Activated CD8-positive, alpha-beta memory T cell treated with anti-CD3 and anti-CD28 coated beads, Interleukin-2, amount 10 ng/mL, durations not matched to agents 7 days and 5 days (primary cell): ENCODE measurements at places on chromosomes 5 and 9. TPM values are rescaled to one million over a fixed set of nuclear protein-coding genes. Genes with fewer than 3 reads are reported as not detected.

The TRIM41 gene
- total RNA-seq, result 40.7 TPM

DNA sequence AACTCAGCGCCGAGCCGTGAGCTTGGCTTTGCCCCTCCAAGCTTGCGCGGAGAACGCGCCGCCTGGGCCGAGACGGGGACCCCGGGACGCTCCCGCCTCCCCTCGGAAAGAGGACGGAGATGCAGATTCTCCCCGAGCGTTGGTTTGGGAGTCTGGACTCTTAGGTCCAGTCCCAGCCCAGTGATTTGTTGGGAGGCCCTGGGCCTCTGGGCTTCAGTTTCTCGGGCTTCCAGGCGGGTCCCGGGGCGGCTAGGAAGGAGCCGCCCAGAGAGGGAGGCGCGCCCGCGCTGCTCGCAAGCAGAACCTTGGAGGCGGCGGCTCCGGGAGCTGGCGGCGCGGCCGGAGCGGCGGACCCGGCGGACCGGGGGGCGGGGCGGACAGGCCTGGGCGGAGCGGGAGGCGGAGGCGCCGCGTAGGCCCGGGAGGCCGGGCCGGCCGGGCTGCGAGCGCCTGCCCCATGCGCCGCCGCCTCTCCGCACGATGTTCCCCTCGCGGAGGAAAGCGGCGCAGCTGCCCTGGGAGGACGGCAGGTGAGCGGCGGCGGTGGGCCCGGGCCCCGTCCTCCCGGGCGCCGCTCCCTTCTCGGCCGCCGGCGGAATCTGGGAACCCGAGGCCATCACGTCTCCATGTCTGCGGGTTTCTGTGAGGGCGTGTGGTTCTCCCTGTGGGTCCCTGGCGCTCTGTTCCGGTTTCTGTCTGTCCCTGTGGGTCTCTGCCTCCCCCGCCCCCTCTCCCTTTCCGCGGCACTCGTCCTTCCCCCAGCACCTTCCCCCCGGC lies at the start of gene B4GALT7:
Gene B4GALT7, plus strand, starts transcription at position 402 of the 777 bp plus-strand sequence. Its CDS starts 79 bp downstream, at position 481.
- no peaks in the 10 kb centered on the region for H3K27me3 ChIP-seq
- peak within 1 kb of the TSS; percentile 83 for H3K27ac ChIP-seq
- H3K4me1 ChIP-seq, result peaks cover 33% of the 10 kb centered on the region

DNA sequence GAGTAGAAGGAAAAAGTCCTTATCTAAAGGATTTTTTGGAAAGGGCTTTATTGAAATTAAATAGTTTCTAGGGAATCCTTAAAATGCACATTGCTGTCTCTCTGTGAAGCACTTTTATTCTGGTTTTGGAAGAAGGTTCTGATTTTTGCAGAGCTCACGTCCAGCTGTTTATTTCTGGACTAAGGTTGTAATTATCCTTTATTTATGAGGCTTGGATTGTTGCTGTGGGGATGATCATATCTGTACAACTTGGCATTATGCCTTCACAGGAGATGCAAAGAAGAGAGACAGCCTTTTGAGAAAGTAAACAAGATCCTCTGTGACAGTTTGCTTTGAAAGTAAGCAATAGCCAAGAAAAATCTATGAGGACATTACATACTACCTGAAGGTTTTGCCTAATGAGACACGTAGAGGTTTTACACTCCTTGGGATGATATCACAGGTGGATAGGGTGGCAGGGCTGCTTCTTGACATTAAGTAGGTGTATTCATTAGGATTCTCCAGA lies 14.6 kb downstream of the SMARCA2 start:
- no peak overlapping the region for H3K27ac ChIP-seq
- peaks cover 58% of the 10 kb centered on the region for H3K4me1 ChIP-seq
- no peak overlapping the region for H3K4me3 ChIP-seq
- DNase-seq, result no peak
- no peaks in the 10 kb centered on the region for H3K27me3 ChIP-seq
- peaks cover 58% of the 10 kb centered on the region for H3K36me3 ChIP-seq

DNA sequence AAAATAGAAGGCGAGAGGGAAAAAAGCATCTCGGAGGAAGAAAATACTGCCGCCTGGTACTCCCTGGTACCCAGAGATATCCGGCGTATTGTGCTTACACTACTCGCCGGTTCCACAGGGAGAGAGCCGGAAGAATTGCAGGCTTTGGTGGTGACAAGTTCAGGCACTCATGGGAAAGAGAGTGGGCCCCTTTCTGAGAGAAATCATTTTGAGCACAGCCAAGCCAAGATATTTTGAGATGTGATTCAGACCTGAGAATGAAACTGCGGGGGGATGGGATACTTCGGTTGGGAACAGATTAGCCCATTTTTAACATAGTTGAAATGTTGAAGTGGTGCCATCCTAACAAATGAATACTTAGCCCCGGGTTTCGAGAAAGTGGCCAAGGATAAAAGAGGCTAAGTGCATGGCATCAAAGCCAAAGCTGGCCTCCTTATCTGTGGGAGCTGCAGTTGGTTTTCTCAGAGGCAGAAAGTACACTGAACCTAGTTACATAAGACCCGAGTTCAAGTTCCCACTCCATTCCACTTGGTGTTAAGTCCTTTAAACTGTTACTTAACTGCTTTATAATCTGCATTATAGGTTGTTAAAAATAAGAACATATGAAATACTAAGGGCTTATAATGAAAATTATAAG lies 62.7 kb downstream of the SLC1A3 start:
- no peak overlapping the region for H3K4me3 ChIP-seq
- no peak for DNase-seq
- H3K36me3 ChIP-seq, result no peaks in the 10 kb centered on the region
- no peaks in the 10 kb centered on the region for H3K4me1 ChIP-seq
- H3K27me3 ChIP-seq, result peaks cover 16% of the 10 kb centered on the region

The SPINK4 gene
- total RNA-seq, result not detected

The ZNF618 gene
- 0.79 TPM for total RNA-seq

DNA sequence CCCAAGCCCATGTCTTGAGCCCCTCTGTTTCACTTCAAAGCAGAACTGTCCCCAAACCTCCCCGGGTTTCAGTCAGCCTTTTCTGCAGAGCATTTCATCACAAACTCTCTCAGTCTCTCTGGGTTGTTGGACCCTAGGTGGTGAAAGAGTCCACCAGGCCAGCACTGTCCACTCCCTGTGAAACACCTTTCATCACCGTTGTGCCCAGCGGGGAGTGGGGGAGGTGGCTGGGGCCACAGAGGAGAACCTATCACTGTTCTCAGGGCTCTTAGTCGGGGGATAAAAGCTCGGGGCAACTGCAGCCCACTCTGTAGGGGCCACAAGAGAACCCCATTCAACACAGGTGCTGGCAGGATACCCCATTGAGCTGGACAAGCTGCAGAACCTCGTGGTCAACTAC lies 5.4 kb upstream of the RABL6 start:
- H3K4me1 ChIP-seq, result peaks cover 32% of the 10 kb centered on the region
- no peak overlapping the region for H3K27ac ChIP-seq
- no peak for DNase-seq

GRCh38 chr5:125257057-125257972 lies 510.9 kb upstream of the ZNF608 start:
- H3K4me3 ChIP-seq, result no peak overlapping the region
- H3K4me1 ChIP-seq, result no peaks in the 10 kb centered on the region
- no peaks in the 10 kb centered on the region for H3K36me3 ChIP-seq
- no peaks in the 10 kb centered on the region for H3K27me3 ChIP-seq
- no peak overlapping the region for H3K27ac ChIP-seq
- no peak for DNase-seq

The PCDHA9 gene
- total RNA-seq, result not detected

- H3K4me1 ChIP-seq, result no peaks in the 10 kb centered on the region
- no peak for DNase-seq
- no peak overlapping the region for H3K27ac ChIP-seq
- no peak overlapping the region for H3K4me3 ChIP-seq
- no peaks in the 10 kb centered on the region for H3K27me3 ChIP-seq
Observed at GRCh38 chr5:16970826-16971225, 34.7 kb upstream of the MYO10 start.

- peak within 1 kb of the TSS; percentile 68 for H3K4me3 ChIP-seq
- DNase-seq, result peak; percentile 63
Observed at GRCh38 chr5:134113902-134114875, at the start of gene TCF7. TSS of gene TCF7 (plus strand) at chr5:134114681. CDS start at chr5:134114907, 226 bp downstream.

- peak overlapping the region; percentile 6 for H3K4me3 ChIP-seq
- H3K27ac ChIP-seq, result peak overlapping the region; percentile 67
- peaks cover 48% of the 10 kb centered on the region for H3K4me1 ChIP-seq
- H3K27me3 ChIP-seq, result peaks cover 36% of the 10 kb centered on the region
- DNase-seq, result peak; percentile 70
Observed at GRCh38 chr9:22079873-22080341, 70.8 kb upstream of the CDKN2B start.

The PDE6A gene
- total RNA-seq, result not detected

DNA sequence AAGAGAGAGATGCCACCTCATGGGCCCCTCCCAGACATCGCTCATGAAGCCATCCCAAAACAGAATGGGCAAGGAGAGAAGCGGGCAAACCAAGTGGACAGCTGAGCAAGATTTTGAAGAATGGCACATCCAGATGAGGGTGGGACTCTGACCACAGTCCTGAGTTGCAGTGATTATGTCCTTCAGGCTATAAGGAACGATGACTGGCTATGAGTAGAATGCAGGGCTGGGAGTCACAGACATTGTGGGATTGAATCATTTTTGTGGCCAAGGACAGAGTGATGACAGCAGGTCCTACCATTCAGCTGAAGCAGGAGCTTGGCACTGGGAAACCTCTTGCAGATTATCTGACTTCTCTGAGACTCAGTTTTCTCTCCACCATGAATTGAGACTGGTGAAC lies 245.7 kb upstream of the SLC30A5 start:
- H3K27ac ChIP-seq, result no peak overlapping the region
- no peaks in the 10 kb centered on the region for H3K36me3 ChIP-seq
- no peaks in the 10 kb centered on the region for H3K27me3 ChIP-seq
- H3K4me3 ChIP-seq, result no peak overlapping the region
- DNase-seq, result no peak

The SHISAL2B gene
- total RNA-seq, result not detected

The TEX48 gene
- total RNA-seq, result 0.73 TPM

DNA sequence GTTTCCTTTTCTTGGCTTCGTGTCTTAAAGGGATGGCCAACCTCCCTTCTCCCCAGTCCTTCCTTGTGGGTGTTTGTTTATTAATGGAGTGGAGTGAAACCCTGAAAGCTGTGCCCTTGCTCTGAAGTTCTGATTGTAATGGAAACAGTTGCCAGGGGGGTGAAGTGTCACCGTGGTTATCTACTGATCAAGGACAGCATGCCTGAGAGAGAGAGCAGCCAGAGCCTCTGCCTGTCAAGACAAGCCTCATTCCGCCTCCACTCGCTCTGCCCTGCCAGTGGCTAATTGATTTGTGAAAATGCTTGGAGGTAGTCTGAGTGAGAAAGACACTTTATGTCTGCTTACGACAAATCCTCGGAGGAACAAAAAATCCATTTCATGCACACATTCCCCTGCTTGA lies 143.7 kb upstream of the SLC30A5 start:
- DNase-seq, result no peak
- H3K4me3 ChIP-seq, result no peak overlapping the region
- peaks cover 5% of the 10 kb centered on the region for H3K27me3 ChIP-seq

The TIMD4 gene
- total RNA-seq, result 4.6 TPM

DNA sequence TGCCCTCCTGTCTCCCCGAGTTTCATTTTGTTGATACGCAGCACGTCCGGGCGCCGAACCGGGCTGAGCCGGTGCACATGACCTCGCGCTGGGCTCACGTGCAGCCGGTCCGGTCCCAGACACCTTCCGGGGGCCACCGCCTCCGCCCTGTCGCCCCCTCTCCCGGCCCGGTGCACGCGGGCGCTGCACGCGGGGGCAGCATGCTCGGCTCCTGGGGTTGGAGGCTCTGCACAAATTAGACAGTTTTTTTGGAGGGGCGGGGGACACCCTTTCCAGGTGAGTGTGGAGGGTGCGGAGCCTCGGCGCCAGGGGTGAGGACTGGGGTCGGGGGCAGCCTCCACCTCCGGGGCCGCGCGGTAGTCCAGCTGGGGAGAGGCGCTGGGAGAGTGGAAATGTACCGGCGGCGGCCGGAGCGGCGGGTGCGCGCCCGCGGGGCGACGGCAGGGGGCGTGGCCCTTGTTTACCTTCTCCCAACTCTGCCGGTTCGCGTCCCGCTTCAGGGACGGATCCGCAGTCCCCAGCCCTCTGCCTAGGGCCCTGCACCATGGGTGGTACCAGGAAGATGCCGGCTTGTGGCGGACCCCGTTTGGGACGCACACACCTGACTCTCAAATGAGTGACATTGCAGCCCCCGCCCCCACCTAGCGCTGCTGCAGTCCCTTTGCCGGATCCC lies 1.1 kb downstream of the JADE2 start:
- peak overlapping the region; percentile 83 for H3K27ac ChIP-seq
- H3K4me1 ChIP-seq, result peaks cover 32% of the 10 kb centered on the region
- H3K4me3 ChIP-seq, result peak overlapping the region; percentile 99
- peak; percentile 84 for DNase-seq
- peaks cover 3% of the 10 kb centered on the region for H3K27me3 ChIP-seq

The FANCC gene
- 18.4 TPM for total RNA-seq

DNA sequence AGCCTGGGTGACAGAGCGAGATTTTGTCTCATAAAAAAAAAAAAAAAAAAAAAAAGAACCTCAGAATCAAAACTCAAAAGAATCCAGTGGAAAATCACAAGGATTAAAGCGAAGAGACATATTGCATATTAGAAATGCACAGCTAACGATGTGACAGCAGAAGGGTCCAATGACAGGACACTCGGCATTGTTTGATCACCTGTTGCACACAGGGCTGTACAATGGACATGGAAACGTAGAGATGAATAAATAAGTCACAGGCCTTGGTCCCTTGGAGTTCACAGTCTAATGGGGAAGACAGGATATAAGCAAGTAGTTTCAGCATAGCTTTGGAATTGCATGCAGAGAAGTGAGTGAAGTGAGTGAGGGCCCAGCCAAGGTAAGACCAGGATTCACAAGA lies 25.9 kb upstream of the PIK3R1 start:
- no peaks in the 10 kb centered on the region for H3K36me3 ChIP-seq
- no peaks in the 10 kb centered on the region for H3K27me3 ChIP-seq
- peaks cover 3% of the 10 kb centered on the region for H3K4me1 ChIP-seq
- no peak for DNase-seq
- H3K4me3 ChIP-seq, result no peak overlapping the region

- no peak for DNase-seq
- H3K36me3 ChIP-seq, result no peaks in the 10 kb centered on the region
- no peak overlapping the region for H3K27ac ChIP-seq
- no peaks in the 10 kb centered on the region for H3K4me1 ChIP-seq
- H3K27me3 ChIP-seq, result no peaks in the 10 kb centered on the region
Observed at GRCh38 chr5:18119156-18119785, 485.0 kb downstream of the TAF11L14 start.

- H3K4me1 ChIP-seq, result peaks cover 2% of the 10 kb centered on the region
- H3K36me3 ChIP-seq, result no peaks in the 10 kb centered on the region
- DNase-seq, result no peak
- no peak within 1 kb of the TSS for H3K4me3 ChIP-seq
Observed at GRCh38 chr5:135578685-135579341, at the start of gene CXCL14. TSS of gene CXCL14 (minus strand) at chr5:135578991. CDS start at chr5:135578778, 213 bp downstream.

GRCh38 chr5:41511241-41511640 lies 840 bp upstream of the PLCXD3 start:
- no peaks in the 10 kb centered on the region for H3K4me1 ChIP-seq
- H3K27ac ChIP-seq, result no peak overlapping the region
- DNase-seq, result no peak
- no peak overlapping the region for H3K4me3 ChIP-seq
- H3K27me3 ChIP-seq, result peaks cover 35% of the 10 kb centered on the region
- no peaks in the 10 kb centered on the region for H3K36me3 ChIP-seq
